AG10803 (cell line): ENCODE measurements at places on chromosomes 13 and 19.

DNA sequence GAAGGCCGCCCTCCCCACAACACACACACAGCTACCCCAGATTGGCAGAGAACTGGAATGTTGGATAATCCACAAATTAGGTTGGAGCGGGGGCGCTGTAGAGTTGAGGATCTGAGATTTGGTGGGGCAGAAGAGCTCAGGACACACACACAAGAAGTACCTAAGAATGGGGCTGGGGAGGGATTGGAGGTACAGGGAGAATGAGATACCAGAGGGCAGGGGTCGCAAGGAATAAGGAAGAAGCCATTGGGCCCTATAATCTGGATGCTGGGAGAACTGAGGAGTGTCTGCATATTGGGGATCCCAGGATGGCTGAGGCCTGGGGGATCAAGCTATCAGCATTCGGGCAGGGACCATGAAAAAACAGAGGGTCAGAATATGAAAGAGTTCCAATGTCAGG is 11.5 kb downstream of the SYT3 start:
- DNase-seq = no peak

DNA sequence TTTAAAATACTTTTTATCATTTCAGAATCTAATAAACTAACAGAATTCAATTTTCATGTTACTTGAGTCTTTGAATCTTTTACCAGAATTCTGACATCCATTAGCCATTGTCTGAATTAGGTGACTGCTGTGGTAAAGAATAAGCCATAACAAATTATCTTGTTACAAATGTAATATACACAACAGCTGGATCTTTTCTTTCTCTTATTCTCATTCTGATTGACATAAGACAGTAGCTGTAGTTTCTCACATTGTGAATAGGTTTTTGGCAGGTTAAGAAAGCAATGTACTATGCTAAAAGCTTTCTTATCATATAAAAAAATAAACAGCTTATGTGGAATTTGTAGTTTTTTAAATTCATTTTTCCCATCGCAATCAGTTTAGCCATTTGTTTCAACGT is 734.0 kb upstream of the PCDH9 start:
- DNase-seq = no peak

DNA sequence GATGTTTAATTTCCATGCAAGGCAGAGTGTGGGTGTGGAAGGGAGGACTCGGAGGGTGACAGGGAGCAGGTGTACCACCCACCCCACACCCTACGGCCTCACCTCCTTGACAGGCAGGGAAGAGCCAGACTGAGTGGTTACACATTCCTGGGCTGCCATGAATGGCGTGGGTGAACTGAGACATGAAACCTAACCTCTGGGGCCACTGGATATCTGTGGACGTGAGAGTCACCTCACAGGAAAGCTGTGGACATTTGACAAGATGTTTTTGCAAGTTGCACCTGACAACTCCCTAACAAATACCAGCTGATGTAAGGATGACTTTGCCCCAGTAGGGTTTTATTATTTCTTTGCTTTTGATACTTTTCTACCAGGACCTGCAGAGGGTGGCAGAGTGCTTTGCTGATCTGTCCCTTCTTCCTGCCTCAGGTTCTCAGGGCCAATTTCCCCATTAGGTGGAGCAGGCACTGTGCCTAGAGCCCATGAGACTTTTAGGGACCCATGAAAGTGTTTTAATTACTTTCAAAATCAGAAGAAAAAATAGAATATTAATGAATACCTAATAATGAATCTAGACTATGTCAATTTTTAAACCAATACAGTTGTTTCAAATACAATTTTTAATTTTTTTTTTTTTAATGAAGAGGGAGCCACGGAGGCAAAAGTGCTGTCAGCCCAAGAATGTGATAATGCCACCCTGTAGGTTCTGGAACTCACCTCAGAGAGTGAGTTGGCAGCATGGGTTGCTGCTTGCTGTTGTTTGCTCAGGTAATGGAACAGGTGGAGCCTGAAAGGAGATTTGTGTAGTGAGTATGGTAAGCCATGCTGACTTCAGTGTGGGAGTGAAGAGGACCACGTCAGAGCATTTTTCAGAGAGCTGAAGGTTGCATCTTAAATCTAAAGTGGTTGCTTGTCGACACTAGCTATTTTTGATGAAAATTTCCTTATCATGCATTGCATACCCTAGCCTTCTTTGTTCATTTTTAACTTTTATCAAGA is 58.0 kb upstream of the CYSLTR2 start:
- DNase-seq = peak; percentile 47

DNA sequence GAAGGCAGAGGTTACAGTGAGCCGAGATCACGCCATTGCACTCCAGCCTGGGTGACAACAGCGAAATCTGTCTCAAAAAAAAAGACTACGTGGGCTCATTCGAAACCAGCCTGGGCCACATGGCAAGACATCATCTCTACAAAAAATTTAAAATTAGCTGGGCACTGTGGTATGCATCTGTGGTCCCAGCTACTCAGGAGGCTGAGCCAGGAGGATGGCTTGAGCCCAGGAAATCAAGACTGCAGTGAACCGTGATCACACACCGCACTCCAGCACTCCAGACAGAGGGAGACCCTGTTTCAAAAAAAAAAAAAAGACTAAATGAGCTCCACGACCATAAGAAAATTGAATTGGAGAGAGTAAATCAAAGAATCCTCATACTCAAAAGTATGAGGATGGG is 53.1 kb downstream of the SLC7A1 start:
- no peak for DNase-seq

GRCh38 chr13:106243011-106243565 is 292.4 kb downstream of the EFNB2 start:
- DNase-seq = peak; percentile 17

DNA sequence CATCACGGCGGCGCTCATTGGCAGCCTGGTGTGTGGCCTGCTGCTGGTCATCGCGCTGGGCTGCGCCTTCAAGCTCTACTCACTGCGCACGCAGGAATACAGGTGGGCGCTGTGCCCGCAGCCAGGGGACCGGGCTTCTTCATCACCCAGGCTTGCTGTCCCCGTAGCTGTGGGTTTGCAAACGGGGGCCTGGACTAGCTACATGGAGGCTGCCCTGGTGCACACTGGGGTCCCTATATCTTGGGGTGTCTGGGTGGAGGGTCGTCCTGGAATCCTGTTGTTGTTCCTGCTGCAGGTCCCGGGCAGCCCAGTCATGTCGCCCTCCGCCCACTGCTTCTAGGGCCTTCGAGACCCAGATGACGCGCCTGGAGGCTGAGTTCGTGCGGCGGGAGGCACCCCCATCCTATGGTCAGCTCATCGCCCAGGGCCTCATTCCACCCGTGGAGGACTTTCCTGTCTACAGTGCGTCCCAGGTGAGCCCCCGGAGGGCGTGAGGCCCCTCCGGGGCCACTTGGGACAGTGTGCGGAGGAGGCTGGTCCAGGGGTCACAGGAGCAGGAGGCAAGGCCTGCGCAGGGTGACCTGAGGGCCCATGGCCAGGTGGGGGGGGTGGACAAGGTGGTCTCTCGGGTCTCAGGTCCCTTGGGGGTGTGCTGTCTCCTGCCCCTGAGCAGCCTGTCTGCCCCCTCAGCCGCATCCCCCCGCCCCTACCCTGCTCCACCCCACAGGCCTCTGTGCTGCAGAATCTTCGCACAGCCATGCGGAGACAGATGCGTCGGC is 12.3 kb downstream of the LRP3 start:
- no peak for DNase-seq

DNA sequence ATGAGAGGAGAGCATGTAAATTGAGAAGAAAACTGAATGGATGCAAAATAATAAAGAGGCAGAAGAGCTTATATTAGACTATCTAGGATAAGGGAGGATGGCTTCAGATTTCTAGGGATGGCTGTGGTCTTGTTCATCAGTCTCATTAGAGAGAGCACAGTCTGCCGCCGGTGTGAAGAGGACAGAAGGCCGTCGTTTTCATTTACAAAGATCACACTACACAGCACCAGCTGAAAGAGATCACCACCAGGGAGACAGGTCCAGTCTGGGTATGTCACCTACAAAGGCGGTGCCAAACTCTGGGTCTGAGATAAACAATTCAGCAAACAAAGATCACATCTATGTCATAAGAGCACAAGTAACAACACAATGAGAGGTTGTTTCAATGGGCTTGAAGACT is 1222.3 kb upstream of the SLC10A2 start:
- no peak for DNase-seq

DNA sequence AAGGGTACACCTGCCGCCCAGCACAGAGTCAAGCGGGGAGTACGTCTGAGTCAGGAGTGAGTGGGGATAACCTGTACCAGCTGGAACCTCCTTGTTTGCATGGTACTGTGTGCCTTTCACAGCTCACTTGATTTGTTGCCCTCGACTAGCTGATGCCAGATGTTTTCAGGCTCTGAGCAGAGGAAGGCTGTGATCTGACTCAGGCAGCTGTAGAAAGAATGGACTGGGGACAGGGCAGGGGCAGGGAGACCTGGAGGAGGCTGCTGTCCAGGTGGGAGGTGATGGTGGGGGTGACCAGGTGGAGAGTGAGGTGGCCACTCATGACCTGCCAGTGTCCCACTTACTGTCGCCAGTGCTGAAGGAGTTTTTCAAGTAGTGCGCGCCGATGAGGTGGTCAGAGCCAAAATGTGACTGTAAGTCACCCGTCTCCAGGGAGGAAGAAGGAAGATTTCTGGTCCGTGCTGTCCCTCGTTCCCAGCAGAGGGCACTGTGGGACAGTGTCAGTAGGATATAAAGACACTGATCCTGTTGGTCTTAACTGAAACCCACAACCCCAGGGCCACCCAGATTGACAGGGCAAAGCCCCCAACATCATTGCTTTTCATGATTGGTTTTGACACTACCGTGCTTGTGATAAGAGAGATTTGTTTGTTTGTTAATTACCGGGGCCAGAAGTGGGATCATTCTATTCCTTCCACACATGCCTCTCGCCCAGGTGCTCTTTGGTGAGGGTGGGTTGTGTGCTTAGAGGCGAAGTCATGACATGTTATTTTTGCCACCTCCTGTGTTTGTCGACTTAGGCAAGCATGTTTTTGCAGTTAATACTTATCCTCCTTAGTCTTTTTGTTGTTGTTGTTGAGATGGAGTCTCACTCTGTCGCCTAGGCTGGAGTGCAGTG is 128.4 kb downstream of the DPF1 start:
- peak; percentile 72 for DNase-seq

GRCh38 chr19:2089001-2089711 is 7.0 kb downstream of the MOB3A start:
- DNase-seq = peak; percentile 25

DNA sequence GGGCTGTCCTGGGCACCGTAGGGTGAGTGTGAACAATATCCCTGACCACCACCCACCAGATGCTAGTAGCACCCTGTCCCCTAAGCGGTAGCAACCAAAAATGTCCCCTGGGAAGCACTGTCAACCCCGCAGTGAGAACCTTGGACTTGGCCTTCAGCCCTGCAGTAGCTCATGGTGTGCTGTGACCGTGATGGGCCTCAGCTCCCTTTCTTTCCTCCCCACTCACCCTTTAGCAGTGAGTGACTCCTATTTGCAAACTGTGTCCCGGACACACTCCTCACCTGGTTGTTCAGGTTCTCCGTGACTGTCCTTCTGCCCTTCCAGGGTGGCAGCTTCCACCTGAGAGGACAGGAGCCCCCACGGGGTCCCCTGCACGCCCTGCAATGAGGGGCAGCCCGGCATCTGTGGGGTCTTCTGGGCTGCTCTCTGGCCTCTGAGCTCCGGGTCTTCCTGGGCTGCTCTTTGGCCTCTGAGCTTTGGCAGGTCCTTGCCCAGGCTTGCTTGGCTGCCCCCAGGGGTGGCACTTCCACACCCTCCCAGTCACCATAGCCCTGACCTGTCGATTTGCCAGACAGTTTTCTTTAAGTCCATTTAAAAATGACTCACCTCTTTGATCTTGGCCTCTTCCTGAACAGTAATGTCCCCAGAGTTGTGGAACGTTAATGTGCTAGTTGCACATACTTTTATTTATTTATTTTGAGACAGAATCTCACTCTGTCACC is 3.8 kb downstream of the KDM4B start:
- peak; percentile 69 for DNase-seq

GRCh38 chr19:12162882-12163806 is at the start of gene ZNF136:
Gene ZNF136, plus strand, starts transcription at chr19:12163096. Its CDS starts 108 bp downstream, at chr19:12163204.
- peak; percentile 94 for DNase-seq

- no peak for DNase-seq
Observed at GRCh38 chr13:61954092-61954491, 538.4 kb upstream of the PCDH20 start.

DNA sequence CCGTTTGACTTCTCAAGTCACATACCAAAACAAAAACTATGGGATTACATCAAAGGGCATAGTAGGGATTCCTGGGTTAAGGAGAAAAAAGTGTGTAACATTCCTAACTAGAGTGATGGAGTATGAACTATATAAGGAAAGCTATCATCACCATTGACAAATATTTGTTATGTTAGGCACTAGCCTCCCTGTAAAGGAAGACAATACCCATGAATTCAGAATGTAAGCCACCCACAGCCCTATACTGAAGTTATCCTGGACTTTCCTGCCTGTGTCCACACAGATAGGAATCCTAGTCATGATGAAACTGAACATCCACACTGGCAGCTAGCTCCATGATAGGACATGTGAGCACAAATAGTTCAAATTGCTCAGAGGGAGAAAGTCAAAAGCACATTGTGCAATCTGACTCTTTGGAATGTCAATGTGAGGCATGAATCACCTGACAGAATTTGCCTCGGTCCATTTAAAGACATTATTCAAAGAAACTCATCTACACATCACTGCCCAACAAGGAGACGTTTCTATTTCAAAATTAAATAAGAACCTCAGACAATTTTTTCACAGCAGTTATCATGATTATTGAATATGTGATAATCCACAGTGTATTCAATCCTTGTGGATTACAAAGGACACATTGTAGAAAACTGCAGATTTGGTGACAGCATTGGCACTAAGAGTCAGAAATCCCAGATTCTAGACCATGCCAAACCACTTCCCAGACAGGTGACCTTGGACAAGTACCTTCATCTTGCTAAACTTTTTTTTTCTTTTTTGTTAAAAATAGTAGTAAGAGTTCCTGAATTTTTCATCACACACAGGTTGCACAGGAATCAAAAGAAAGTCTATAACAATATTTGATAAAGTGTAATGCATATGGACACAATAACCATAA is 529.3 kb downstream of the IRS2 start:
- DNase-seq = peak; percentile 100

DNA sequence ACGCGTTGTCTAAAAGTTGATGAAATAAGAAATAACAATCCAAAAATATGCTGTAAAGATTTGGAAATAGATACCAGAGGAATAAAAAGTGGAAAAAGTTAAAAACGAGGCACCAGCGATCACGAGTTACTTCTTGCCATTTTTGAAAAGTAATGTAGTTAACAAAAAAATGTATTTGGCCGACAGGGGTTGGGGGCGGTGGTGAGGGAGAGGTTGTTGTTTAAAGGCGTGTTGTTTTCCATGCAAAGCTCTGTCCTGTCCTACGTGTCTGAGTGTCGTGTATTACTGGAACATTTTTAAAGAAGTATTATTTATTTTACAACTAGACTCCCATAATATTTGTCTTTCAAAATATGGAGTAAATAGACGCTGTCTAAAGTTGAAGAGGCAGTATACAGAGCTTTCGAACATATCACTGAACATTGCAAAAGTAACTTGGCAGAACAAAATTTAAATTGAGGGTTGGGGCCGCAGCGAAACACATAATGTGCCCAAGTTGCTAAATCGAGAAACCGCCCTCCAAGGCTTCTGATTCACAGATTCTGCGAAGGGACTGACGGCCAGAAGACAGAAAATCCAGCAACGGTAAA is 823 bp downstream of the FBXO17 start:
- DNase-seq = no peak

- DNase-seq = no peak
Observed at GRCh38 chr13:88257706-88258105, 586.5 kb downstream of the SLITRK5 start.

- peak; percentile 56 for DNase-seq
Observed at GRCh38 chr13:37648609-37649008, 50.0 kb upstream of the POSTN start.

GRCh38 chr19:39413911-39414608 is 1.6 kb downstream of the PLEKHG2 start:
- peak; percentile 40 for DNase-seq
